ENCODE measurements at places on chromosomes 16 and 17.

DNA sequence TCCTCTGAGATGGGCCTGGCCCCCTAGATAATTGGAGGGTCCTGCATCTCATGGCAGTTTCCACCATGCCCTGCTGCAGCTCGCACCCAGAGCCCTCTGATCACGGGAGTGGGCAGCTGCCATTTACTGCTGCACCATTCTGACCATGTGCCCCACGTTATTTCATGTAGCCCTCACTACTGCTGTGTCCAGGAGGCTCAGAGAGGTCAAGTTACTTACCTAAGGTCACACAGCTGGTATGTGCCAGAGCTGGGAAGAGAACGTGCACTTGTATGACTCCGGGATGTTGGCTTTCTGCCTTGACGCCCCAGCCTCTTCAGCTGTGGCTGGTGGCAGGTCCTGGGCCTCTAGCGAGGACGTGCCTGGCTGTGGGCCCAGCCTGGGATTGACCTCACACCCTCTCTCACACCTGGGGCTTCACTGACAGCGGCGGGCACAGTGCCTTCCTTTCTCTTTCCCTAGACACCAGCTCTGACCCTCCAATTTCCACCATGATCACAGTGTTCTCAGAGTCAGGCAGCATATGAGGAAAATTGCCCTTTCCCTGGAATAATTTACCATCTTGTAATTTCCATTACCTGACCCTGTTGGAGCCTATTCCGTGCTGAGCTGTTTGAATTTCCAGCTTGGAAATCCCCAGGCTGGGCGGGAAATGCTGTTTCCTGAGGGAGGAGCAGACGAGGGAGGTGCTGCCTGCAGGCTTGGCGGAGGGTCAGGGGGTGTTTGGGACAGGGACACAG is 18.5 kb upstream of the DOC2B start:
- DNase-seq, result no peak

DNA sequence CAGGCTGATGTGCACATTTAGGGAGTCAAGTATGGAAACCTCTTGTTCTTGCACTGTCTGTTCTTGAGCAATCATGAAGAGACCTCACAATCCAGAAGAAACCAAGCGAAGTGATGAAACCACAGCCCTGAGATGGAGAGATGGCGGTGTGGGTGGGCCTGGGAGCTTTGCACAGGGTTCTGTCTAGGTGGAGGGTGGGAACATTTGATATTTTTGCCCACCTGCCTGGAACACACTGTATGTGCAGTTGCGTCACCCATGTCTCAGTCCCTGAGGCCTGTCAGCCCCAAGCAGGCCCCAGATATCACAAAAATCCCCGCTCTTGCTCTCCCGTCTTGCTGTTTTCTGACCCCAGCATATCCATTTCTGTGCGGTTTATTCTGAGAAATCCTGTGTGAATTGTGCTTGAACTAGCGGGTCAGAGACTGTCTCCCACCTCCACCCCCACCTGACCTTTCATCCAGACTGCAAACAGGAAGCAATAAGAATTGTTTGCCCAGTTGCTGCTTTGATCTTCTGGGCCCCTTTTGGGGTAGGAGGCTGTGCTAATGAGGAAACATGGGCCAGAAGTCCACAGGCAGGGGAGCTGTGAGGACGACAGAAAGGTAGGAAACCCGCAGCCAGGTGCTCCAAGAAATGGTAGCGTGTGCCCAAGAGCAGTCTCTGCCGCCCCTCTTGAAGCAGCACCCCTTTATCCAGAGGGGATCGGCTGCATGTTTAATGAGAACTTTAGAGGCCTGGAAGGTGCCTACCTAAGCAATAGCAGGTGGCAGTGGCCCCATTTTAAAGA is 183.8 kb downstream of the CCDC182 start:
- DNase-seq, result no peak

DNA sequence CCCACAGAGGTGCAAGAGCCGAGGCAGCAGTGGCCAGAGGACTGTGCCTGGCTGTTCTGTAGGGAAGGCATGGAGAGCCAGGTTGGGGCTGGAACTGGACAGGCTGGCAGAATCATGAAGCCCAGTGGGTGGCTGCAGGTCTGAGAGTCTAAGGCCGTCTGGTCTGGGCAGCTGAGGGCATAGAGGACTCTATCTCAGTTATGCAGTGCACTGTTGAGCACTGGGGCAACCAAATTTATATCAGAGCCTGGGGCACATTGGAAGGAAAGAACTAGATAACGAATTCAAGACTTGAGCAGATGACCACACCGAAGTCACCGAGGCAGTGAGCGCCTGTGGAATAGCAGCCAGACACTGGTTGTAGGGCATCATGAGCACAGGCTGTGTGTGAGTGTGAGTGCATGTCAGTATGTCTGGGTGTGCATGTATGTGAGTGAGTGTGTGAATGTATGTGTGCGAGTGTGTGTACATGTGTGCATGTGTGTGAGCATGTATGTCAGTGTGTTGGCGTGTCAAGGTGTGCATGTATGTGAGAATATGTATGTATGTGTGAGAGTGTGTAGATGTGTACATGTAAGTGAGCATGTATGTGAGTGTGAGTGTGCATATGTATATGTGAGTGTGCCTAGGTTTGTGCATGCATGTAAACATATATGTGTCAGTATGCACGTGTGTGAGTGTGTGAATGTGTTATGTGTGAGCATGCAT is 37.0 kb downstream of the RGS9 start:
- no peak for DNase-seq

DNA sequence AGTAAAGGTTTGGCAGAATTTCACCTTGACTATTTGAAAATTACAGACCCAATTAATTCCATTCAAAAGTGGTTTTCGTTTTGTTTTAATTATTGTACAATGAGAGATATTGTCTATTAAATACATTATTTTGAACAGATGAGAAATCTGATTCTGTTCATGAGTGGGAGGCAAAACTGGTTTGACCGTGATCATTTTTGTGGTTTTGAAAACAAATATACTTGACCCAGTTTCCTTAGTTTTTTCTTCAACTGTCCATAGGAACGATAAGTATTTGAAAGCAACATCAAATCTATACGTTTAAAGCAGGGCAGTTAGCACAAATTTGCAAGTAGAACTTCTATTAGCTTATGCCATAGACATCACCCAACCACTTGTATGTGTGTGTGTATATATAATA is 72.6 kb downstream of the CDK12 start:
- no peak for DNase-seq

- DNase-seq, result no peak
These were observed 464.4 kb upstream of the GOT2 start for GRCh38 chr16:59198487-59198886.

GRCh38 chr17:13332207-13332606 is 269.5 kb downstream of the HS3ST3A1 start:
- DNase-seq, result no peak

GRCh38 chr17:47230864-47231263 is 21.7 kb downstream of the MYL4 start:
- DNase-seq, result no peak

DNA sequence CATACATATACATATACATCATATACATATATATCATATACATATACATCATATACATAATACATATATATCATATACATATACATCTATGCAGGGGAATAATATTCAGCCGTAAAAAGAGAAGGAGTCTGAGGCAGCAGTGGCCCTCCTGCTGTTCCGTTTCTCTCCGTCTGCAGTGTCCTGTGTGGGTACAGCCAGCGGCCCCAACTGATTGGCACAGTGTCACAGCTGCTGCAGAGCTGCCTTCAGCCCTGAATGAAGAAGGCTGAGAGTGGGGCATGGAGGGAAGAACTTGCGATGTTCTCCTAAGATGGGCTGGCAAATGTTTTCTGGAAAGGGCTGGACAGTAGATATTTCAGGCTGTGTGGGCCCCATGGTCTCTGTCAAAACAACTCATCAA is 146.9 kb downstream of the SNX29 start:
- DNase-seq, result no peak

- DNase-seq, result no peak
These were observed 5.8 kb downstream of the ZNF18 start for GRCh38 chr17:11991461-11991860.

GRCh38 chr17:79754370-79754769 is 23.6 kb upstream of the CBX2 start:
- DNase-seq, result no peak

DNA sequence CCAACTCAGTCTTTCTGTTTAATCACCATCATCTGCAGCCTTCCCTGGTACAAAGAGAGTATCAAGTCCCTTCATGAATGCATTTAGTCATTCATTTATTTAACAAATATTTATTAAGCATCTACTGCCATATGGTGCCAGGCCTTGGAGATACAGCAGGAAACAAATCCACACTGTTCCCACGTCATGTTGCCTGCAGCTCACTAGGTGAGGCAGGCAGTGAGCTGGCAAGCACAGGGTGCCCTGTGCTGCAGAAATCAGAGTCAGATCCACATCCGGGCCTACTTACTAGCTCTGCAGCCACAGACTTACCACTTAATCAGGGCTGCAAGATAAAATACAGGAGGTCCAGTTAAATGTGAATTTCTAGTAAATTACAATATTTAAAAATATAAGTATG is 38.5 kb upstream of the CES5A start:
- DNase-seq, result no peak

DNA sequence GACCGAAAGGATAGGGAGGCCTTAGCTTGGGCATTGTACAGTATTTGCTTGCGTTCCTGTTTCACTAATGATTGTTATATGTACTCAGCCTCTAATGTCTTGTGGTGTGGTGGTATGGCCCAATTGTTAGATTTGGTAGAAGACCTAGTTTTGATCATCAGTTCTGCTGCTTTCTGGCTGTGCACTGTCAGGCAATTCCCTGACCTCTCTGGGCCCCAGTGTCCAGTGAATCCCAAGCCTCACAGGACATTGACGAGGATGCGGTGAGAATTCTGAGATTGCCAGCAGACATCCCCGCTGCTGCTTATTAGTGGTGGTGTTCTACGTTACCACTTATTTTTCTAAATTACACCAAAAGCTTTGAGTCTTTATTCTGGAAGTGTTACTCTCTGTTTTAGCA is 195.2 kb downstream of the SNX29 start:
- DNase-seq, result no peak

DNA sequence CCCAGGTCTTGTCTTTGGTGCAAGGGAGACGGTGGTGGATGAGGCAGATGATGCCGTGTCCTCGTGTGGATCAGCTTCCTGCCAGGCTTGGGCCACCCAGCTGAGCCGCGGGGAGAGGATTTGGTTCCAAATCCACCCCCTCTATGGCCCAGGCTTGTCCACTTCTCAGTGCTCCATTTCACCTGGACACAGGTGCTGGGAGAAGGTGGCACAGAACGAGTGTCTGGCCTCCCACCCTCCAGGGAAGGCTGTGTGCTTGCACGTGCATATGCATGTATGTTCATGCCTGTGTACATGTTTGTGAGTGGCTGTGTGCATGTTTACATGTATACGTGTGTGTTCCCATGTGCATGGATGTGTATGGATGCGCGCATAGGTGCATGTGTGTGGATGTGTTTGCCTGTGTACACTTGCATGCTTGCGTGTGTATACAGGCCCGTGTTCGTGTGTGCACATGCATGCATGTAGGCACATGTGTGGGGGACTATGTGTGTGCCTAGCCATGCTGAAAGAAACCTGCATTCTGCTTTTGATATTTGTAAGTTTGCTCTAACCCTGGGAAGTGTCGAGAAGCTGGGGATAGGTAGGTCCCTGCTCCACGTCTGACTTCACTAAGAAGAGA is 196.3 kb downstream of the IRF8 start:
- DNase-seq, result no peak

Data from ascending aorta (tissue), 2 donors.